ENCODE measurements at places on chromosomes 7 and 10. TPM values are rescaled to one million over a fixed set of nuclear protein-coding genes. Genes with fewer than 3 reads are reported as not detected.

DIP2C gene
- total RNA-seq = 2.9 TPM

OR9A2 gene
- not detected for total RNA-seq

PRLHR gene
- not detected for total RNA-seq

ENTPD1 gene
- 10.3 TPM for total RNA-seq

SLC18A2 gene
- total RNA-seq = not detected

LRRC18 gene
- not detected for total RNA-seq

NYAP1 gene
- 2.6 TPM for total RNA-seq

TCERG1L gene
- total RNA-seq = not detected

LRGUK gene
- total RNA-seq = 0.16 TPM

MYH16 gene
- 0.16 TPM for total RNA-seq

GATA3 gene
- 0.16 TPM for total RNA-seq

CHN2 gene
- total RNA-seq = 0.76 TPM

TRIM50 gene
- not detected for total RNA-seq

LAMB1 gene
- total RNA-seq = 419 TPM

GTPBP4 gene
- total RNA-seq = 19.4 TPM

GPR85 gene
- 0.13 TPM for total RNA-seq

SPDYE1 gene
- total RNA-seq = not detected

VENTX gene
- not detected for total RNA-seq

GBX1 gene
- not detected for total RNA-seq

ZPBP gene
- total RNA-seq = not detected

RBP3 gene
- total RNA-seq = not detected

NKX1-2 gene
- total RNA-seq = not detected

C7orf57 gene
- 0.19 TPM for total RNA-seq

AS3MT gene
- total RNA-seq = 1.1 TPM

SH3PXD2A gene
- 2.9 TPM for total RNA-seq

GPR15LG gene
- not detected for total RNA-seq

ACBD7 gene
- total RNA-seq = 3.1 TPM

PIP gene
- not detected for total RNA-seq

AKR1C8 gene
- total RNA-seq = 0.16 TPM

CYP2E1 gene
- total RNA-seq = 0.16 TPM
